ENCODE measurements at places on chromosomes 7 and 10. TPM values are rescaled to one million over a fixed set of nuclear protein-coding genes. Genes with fewer than 3 reads are reported as not detected.

The CACNB2 gene
- total RNA-seq, result not detected

The SPOCK2 gene
- total RNA-seq, result 6.6 TPM

The HOXA3 gene
- total RNA-seq, result 2.4 TPM

The CYP3A7 gene
- not detected for total RNA-seq

The ZNF277 gene
- 61.9 TPM for total RNA-seq

The TACR2 gene
- total RNA-seq, result 0.09 TPM

The DRGX gene
- not detected for total RNA-seq

The PON2 gene
- 203 TPM for total RNA-seq

The GRID1 gene
- total RNA-seq, result not detected

The SPDYE1 gene
- total RNA-seq, result not detected

The ZNF503 gene
- 1.2 TPM for total RNA-seq

The DNAJC12 gene
- total RNA-seq, result 4.1 TPM

The CUBN gene
- total RNA-seq, result 6.1 TPM

The FAM221A gene
- 7.5 TPM for total RNA-seq

The HPS1 gene
- total RNA-seq, result 32.7 TPM

Data from dermis blood vessel endothelial cell (primary cell).